Right renal cortex interstitium (tissue), 3 donors: ENCODE measurements at places on chromosomes 12 and 14. TPM values are rescaled to one million over a fixed set of nuclear protein-coding genes. Genes with fewer than 3 reads are reported as not detected.

The ETFBKMT gene
- polyA plus RNA-seq: 4.5 TPM

The ALDH1L2 gene
- 0.64 TPM for polyA plus RNA-seq

The RPL10L gene
- 0.32 TPM for polyA plus RNA-seq

The B3GNT4 gene
- polyA plus RNA-seq: 2.5 TPM

The SMIM41 gene
- 0.96 TPM for polyA plus RNA-seq

The SOX5 gene
- polyA plus RNA-seq: 5.1 TPM

The TAS2R8 gene
- polyA plus RNA-seq: not detected

The CLEC7A gene
- polyA plus RNA-seq: 2.2 TPM

The SPIC gene
- polyA plus RNA-seq: not detected

The LRRC10 gene
- polyA plus RNA-seq: not detected

The KRT77 gene
- not detected for polyA plus RNA-seq

The TAS2R13 gene
- polyA plus RNA-seq: not detected
